ENCODE measurements at places on chromosomes 7 and 10.

DNA sequence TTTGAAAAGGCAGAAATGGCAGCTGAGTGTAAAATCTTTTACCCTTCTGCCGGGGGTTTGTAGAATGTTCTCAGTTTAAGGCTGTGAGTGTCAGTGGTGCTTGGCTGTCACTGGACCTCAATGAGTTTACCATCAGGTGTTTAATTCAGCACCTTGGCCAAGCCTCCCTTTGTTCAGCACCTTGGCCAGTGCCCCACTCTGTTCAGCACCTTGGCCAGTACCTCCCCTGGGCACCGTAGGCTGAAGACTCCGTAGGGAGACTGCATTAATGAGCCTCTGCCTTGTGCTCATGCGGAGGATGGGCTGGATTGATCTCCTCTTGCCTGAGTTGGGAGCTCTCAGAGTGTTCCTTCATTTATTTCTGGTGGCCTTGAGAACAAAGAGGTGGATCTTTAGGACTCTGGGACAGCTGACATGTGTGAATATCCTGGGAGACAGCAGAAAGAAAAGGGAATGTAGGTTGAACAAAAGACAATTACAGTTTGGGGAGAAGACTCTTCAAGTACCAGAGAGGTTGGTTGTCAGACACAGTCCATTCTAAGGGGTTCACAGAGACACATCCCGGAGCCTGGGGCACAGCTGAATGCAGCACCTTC lies 1.6 kb downstream of the FAM24A start:
- DNase-seq = peak; percentile 56

DNA sequence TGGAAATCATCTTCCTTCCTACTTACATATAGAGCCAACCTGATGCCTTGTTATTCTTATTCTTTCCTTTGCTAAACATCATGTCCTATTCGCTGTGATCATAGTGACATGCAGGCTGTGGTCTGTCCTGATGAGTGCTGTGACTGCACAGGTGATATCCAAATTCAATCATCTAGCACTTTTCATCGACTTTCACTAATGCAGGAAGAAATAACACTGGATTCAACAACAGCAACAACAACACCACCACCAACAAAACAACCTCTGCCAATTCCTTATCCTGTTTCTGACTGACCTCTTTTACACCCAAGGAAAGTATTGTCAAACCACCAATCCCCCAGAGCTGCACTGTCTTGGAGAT lies 203.2 kb upstream of the PHYHIPL start:
- DNase-seq = no peak

- DNase-seq = no peak
These were observed 770 bp downstream of the PLXNA4 start for GRCh38 chr7:132575419-132575981.

DNA sequence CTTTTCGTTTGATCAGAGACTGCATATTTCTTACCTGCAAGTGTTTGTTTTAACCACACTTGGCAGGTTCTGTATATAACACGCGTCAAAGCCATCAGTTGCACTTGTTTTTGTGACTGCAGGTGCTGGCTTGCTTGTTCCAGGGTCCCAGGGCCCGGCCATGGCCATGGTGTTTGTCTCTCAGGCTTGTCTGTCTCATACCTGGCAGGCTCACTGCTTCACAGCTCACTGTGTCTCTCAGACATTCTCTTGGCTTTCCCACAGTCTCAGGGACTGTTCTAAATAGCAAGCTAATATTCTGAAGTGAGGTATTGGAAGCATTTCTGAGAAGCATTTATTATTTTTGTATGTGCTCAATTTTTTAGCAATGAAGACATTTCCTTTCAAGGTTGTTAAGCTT lies 46.9 kb downstream of the GPR141 start:
- no peak for DNase-seq

DNA sequence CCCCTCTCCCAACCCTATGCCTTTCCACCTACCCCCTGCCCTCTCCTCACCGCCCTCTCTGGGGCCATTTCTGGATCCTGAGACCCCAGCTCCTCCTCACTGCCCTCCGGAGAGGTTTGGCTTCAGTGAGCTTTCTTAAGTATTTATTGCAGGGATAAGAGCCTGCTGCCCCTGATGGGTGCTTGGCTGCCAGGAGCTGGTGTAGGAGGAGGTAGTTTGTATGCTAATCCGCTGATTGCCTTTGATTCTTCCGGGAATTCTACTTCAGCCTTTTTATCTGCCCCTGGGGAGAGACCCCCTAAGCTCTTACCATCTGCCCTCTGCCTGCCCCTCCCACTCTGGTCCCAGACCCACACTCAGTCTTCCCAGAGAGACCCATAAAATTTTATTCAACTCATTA lies 263.5 kb upstream of the PODXL start:
- DNase-seq = no peak

DNA sequence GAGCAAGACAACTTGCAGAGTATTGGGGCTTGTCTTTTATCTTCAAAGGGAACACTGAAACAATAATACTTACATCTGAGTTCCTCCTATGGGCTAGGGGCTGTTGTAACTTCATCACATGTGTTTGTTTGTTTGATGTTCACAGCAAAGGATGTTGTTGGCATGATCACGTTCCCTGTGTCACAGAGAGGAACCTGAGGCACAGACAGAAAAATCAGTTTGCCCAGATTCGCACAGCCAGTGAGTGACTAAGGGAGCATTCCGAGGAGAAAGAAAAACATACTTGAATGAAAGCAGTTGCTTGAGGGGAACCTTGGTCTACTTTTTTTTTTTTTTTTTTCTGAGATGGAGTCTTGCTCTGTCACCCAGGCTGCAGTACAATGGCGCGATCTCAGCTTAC lies 87.2 kb upstream of the PFKP start:
- DNase-seq = no peak

- DNase-seq = no peak
These were observed 136.5 kb upstream of the NAMPT start for GRCh38 chr7:106421181-106421762.

DNA sequence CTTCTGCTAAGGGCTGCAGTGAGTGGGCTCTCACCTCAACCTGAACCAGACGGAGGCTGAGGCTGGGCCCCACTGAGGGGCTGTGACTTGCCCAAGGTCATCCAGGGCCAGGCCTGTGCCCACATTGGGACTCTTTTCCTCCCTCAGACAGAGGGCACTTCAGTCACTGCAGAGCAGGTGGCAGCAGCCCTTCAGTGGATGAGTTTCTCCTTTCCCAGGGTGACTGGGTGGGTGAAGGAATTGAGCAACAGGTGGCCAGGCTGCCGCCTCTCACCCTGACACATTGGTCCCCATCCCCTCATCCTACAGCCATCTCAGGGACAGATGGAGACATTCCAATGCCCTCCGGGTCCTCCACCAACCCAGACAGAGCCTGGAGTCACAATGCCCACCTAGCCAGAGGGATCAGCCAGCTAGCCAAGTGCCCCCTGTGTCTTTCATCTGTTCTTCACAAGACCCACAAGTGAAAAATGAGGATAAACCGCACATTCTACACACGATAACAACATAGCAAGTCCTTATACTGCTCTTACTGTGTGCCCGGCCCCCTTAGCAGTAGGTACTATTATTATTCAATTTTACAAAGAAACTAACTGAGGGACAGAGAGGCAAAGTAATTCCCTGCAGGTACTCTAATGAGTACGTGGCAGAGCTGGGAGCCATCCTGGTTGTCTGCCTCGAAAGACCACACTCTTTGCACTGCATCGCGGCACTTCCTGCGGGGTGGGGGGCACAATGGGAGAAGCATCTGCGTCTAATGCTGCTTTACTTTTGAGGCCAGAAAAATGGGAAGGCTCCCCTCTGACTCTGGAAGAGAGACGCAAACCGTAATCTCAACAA lies 1.7 kb upstream of the SLC18A3 start:
- no peak for DNase-seq

DNA sequence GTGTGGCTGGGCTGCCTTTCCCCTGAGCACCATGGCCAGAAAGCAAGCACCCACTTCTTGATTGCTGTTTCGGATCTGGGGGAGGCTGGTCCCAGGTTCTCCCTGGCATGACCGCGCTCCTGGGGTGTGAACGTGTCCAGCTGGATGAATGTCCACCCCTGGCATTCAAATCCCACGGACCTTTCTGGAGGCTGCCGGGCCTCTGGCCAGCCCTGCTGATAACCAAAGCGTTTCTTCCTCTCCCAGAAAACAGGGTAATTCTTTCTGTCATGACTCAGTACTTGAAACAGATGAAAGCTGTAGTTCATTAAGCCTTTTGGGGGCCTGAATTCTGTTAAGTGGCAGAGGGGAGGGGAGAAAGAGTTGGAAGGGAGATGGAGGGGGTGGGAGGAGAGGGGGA lies 73.1 kb upstream of the SAMD8 start:
- no peak for DNase-seq

GRCh38 chr7:142451817-142452216 lies 194.0 kb upstream of the PRSS58 start:
- DNase-seq = peak; percentile 8

DNA sequence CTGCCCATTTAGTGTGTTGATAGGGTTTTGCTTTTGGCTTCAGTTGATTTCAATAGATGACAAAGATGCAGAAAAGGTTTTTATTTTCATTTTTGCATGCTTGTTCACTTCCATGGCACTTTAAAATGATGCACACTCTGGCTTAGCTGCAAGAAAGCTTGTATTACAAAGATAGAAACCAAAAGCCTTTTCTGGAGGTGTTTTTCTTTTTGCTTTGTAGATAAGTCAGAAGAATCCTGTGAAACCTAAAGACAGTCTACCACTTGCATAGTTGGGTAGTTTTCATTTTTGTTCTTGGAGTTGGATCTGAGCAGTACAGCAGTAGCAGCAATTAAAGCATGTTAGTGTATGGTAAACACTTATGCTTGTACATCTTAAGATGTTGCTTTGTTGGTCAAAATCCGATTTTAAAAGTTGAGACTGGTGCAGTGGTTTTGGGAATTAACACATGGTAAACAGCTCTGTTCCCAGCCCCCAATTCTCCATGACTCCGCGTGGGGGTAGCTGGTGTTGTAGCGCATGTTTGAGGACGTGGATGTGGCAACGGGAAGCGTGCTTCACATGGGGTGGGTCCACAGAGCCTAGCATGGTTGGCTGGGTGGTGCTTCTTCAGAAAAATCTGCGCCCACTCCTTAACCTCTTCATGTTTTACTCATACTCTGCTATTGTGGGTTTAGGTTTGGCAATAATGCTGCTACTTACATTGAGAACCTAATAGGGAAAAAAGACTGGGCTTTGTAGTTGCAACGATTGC lies 19.8 kb downstream of the CCNY start:
- DNase-seq = no peak

DNA sequence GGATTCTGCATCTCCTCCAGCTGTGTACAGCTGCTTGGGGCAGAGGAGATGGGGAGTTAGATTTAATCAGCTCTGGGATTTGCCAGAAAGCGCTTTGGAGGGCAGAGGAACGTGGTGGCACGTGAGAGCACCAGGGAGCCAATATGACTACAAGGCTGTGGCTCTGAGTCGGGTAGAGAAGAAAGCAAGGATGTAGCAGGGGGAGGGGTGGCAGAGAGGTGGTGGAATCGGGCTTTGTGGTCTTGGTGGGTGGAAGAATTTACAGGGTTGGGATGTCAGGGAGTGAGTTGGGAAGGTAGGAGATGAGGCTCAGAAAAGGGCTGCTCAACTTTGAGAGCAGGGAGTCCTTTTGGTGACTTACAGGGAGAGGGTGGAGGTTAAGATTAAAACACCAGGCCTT lies 113.6 kb downstream of the CCNY start:
- DNase-seq = no peak

DNA sequence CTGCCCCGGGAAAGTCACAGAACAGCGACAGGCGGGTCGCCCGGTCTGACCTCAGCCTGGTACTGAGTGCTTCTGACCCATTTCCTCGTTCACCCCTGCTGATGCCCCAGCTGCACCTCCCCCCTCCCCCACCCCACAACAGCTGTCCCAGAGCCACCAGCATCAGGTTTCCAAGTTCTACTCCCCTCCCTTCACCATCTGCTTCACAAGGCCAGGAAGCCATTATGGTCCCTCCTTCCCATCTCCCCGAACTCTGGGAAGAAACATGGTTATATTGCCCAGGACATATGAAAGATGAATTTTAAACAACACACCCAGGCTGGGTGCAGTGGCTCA lies 301.9 kb upstream of the GALNT17 start:
- DNase-seq = no peak

DNA sequence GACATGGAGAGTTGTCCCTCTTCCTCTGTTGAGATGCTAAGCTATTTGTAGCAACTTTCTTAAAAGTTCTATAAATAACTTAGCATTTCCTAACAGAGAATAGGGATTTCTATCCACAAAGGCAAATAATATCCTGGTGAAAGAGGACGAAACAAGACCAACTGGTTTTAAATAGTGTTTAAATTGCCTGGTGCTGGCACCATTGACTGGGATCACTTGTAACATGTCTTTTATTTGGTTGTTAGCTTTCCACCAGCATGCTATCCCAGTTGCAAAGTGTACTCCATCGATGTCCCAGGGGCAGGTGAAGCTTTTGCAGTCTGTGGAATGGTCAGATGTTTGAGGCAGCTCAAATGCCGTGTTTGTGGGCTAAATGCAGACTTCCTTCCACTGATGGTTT lies 3.7 kb downstream of the SUFU start:
- no peak for DNase-seq

- no peak for DNase-seq
These were observed 63.8 kb downstream of the MKI67 start for GRCh38 chr10:128062331-128062880.

DNA sequence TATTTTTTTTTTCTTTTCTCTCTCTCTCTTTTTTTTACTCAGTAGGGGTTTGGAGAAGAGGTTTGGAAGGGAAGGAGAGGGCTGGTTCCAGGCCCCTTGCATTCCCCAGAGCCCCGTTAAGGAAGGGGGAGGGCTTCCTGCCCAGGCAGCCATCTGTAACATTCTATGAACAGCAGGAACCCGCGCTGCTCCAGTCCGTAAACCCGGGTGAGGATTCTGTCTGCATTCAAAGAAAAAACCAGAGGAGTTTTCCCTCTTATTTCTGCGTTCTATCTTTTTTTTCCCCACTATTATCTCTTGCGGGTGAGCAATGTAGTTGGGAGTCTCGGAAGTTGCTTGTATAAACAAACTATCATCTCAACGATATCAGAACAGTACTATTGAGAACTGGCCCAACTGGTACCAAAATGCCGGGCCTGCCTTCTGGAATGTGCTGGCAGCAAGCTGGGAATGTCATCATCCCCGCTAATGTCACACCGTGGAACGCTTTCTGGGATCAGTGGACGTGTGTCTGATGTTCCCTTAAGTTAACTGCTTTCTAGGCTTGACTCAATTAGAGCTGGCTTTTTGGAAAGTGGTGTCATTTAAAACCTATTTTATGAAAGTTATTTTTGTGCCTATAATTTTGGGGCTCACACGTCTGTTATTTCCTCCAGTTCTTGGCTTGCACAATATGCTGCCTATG lies 153.1 kb upstream of the MEOX2 start:
- DNase-seq = no peak

- no peak for DNase-seq
These were observed 27.2 kb upstream of the PDCD4 start for GRCh38 chr10:110844617-110844881.

- no peak for DNase-seq
These were observed 50.3 kb upstream of the MACC1 start for GRCh38 chr7:20267482-20267881.

DNA sequence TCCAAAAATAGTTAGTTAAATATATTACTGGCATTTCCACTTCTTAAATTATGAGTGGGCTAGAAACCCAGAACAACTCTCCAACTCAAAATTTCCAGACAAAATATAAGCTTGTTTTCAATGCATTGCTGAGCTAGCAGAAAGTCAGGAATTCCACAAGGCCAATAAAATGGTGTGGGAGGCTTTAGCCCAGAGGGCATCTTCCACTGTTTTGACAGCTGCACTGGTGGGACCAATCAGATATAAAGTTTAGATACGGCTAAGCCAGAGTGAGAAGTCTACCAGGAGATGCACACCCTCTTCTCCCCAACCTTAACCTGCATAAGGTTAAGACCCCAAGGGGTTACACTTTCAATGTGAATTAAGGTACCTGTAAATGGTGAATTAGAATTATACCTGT lies 76.6 kb downstream of the AMPH start:
- no peak for DNase-seq

GRCh38 chr10:60769406-60769805 lies 8.9 kb upstream of the CDK1 start:
- DNase-seq = no peak

All from HT-29 (cell line).